ENCODE measurements at places on chromosomes 4 and X.

- DNase-seq, result no peak
Observed at GRCh38 chr4:149766135-149766534, 49.5 kb downstream of the IQCM start.

- DNase-seq, result no peak
Observed at GRCh38 chr4:186627226-186627865, 72.0 kb upstream of the MTNR1A start.

- no peak for DNase-seq
Observed at GRCh38 chr4:16082041-16082425, 1.8 kb downstream of the PROM1 start.

- no peak for DNase-seq
Observed at GRCh38 chrX:22081475-22082092, 49.5 kb downstream of the PHEX start.

DNA sequence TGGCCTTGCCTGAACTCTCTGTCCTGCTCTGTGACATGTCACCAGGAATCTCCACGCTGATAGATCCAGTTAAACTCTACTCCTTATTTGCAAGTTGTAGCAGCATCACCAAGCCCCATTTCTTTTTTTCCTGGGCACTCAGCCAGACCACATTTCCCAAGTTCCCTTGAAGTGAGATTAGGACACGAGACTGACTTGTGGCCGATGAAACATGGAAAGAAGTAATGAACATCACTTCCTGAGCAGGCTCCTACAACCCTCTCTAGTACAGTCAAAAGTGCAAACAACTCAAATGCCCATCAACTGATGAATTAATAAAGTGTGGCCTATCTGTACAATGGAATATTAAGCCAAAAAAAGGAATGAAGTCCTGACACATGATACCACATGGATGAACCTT is 74.6 kb downstream of the MAP3K15 start:
- DNase-seq, result no peak

DNA sequence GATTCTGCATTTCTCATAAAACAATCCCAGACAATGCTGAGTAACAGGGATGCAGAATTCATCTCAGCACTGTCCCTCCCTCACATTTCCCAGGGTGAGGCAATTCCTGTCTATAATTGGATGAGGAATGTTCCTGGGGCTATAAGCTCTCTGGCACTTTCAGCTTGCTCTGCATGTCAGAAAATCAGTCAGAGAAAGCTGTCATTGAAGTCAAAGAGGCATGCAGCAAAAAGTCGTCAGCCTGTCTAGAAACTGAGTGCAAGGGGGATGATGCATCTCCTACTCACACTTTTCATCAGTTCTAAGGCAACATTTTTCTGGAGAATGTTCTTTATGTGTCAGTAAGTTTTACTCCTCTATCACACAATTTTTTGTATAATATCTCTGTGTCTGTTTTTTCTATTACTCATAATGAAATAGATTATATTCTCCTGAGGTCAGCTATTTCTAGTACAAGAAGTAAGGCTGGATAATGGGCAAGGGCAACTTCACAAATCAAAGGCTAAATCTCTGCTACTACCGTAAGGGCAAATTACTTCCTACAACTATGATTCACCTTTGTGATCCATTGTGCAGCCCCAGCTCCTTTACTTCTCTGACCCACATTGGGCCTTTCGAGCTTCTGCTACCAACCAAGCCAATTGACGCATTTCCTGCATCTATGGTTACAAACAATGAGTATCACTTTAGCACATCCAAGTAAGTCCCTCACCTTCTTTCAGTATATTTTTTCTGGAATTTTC is 56.0 kb downstream of the TASL start:
- no peak for DNase-seq

GRCh38 chr4:73853246-73853704 is at the start of gene PF4V1:
PF4V1 (plus strand) TSS chr4:73853296; CDS start chr4:73853363, 67 bp downstream.
- no peak for DNase-seq

GRCh38 chr4:14269824-14270223 is 642.3 kb upstream of the BOD1L1 start:
- DNase-seq, result no peak

DNA sequence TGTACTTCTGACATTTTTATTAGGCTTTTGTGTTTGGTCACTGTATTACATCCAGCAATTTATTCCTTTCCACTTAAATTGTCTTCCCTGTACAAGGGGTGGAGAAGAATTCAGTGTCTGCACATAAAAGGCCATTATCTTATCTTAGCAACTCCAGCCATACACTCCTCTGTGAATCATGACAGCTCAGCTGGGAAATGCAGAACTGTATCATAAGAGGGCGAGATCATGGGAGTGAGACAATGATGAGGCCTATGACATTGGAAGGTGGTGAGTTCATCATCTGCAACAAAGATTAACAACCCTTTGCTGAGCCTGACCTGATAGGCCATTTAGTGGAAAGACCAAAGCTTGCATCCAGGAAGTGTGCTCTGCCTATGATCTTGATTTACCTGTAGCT is 33.3 kb downstream of the SLIT2 start:
- no peak for DNase-seq

DNA sequence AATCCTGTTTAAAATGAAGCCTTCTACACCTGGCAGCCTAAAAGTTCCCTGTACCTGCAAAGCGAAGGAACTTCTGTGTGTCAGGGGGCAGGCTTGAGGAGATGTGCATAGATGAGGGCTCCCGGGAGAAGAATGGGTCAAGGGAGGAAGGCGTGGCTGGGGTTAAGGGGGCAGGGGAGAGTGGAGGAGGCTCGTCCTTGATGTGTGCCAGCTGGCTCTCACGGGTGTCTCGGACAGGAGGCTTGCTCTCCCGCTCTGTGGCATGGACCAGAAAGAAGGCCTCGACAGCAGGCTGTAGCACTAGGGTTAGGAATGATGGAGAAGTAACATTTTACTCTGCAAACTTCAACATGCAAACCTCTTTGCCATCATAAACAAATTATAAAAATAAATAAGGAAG is 104.6 kb upstream of the HSD17B10 start:
- no peak for DNase-seq

- no peak for DNase-seq
Observed at GRCh38 chrX:153494541-153495361, at the start of gene BGN. BGN (plus strand) TSS chrX:153494980; CDS start chrX:153504632, 9,652 bp downstream.

GRCh38 chrX:151737494-151737893 is 2.9 kb downstream of the CNGA2 start:
- DNase-seq, result no peak

- no peak for DNase-seq
Observed at GRCh38 chrX:46812445-46812844, 24.4 kb upstream of the RP2 start.

GRCh38 chrX:99887918-99888317 is 522.2 kb downstream of the PCDH19 start:
- no peak for DNase-seq

- DNase-seq, result no peak
Observed at GRCh38 chr4:150960818-150961217, 54.3 kb downstream of the LRBA start.

DNA sequence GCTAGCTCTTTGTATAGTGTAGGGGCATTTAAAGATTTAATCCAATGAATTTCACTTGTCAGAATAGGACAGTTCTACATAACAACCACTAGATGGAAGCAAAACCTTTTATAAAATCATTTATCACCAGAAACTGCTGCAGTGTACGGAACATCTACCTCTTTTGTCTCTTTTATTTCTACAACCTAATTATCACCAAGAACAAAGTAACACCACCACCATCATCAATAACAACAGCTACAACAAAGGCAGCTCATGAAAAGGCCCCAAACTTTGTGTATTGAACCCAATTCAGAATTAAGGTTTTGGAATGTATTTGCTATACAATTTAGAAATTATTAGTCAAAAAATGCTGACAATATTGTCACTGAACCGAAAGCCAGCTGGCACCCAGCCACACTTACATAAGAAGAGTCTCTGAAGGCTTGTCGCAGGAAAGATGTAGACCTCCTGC is 260.9 kb upstream of the RPS6KA3 start:
- DNase-seq, result no peak

DNA sequence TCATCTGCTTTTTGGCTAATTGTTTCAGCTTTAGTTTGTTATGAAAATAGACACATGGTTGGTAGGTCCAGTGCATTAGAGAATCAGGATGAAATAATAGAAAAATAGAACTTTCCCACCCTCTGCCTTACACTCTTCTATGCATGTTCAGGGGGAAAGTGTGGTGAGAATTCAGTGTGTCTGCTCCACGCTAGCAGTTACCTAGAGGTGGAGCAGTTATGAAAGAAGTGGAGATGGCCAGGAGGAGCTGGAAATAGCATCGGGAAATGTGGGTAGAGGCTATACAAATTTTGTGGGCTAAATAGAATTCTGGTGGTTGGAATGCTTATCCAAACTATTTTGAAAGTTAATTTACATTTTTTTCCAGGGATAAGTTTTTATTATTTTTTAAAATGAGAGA is 91.4 kb upstream of the MAD2L1 start:
- DNase-seq, result no peak

GRCh38 chr4:27714073-27714472 is 853.4 kb downstream of the STIM2 start:
- no peak for DNase-seq

DNA sequence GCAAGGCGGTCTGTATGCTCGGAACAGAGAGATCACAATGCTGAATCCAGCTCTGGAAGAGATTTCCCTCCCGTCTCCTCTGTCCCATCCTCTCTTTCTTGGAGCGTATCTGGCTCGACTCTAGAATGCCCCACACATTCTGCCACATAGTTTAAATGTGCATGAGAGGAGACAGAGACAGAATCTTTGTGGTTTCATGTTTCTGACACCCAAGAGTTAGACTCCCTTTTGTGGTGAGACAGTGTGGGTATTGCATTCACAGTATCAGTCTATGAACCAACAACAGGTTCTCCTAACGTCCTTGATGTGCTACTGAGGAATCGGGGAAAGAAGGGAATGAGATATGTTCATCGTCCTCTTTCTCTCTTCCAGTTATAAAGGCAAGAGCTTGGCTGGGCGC is 25.3 kb downstream of the FAM47E start:
- no peak for DNase-seq

- DNase-seq, result no peak
Observed at GRCh38 chrX:150012647-150013381, 74.5 kb upstream of the EOLA2 start.

GRCh38 chr4:125346616-125347015 is 31.9 kb downstream of the FAT4 start:
- DNase-seq, result no peak

GRCh38 chr4:32148111-32148666 is 1428.0 kb downstream of the PCDH7 start:
- DNase-seq, result no peak

- DNase-seq, result no peak
Observed at GRCh38 chr4:96035727-96036126, 195.8 kb downstream of the PDHA2 start.

GRCh38 chrX:120456973-120457372 is 12.1 kb downstream of the LAMP2 start:
- no peak for DNase-seq

GRCh38 chr4:161522031-161522430 is 641.8 kb downstream of the FSTL5 start:
- no peak for DNase-seq

DNA sequence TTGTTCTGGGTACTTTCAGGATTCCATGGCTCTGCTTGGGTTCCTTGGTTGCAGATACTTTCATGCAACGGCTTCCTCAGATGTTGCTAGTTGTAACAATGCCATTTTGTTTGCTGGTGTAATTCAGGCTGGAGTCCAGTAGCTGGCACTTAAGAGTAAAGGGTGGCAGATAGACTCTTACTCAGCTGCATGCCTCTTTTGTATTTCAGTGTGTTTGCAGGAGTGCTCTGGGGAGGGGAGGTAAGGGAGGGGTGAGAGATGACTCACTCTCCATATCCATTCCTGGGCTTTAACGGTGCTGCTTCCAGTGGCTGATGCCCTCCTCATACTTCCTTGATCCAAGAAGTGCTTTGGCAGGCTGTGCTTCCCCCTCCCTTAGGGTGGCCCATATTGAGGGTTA is 155.2 kb downstream of the ZNF330 start:
- DNase-seq, result no peak

- no peak for DNase-seq
Observed at GRCh38 chrX:110987292-110987691, 108.7 kb upstream of the PAK3 start.

DNA sequence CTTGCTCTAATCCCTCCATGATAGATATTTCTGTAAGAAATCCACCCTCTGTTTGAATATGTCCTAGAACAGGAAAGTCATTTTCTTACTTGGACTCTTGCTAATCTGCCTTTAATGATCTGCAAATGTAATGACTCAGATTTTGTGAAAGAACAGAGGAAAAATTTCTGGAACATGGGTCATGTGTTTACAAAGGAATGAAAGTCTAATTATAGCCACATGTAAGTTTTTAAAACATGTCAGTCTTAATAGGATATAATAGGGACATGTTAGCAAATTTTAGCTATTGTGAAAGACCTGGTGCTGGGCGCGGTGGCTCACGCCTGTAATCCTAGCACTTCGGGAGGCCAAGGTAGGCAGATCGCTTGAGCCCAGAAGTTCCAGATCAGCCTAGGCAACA is 47.6 kb downstream of the GRK4 start:
- DNase-seq, result no peak

DNA sequence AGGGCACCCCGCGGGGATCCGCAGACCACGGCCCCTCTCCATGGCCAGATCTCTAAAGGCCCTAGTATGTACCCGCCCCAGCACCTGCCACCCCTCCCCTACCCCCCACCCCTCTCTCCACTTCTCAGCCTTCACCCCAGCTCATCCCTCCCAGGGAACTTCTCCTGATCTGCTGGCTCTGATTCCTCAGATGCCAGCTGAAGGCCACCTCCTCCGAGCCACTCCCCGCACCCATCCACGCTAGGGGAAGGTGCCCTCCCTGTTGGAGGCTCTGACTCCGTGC is 11.9 kb downstream of the PSAPL1 start:
- DNase-seq, result no peak

DNA sequence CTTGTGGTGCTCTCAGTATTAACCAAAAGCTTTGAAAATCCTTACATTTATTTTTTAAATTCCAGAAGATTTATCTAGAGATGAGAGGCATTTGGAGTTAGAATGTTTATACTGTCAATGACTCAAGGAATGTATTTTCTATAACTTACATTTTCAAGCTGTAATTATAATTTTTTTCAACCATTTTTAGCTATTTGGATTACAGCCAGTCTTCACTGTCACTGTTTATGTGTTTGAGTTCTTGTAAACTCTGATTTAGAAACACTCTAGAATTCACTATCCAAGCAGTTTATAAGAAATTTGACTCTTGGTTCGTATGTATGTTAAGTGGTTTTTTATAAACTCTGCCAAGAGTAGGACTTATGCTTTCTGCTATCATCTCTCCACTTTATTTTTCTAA is 36.7 kb upstream of the GUCY1A1 start:
- no peak for DNase-seq

GRCh38 chr4:45663003-45663402 is 460.9 kb downstream of the GABRG1 start:
- DNase-seq, result no peak

DNA sequence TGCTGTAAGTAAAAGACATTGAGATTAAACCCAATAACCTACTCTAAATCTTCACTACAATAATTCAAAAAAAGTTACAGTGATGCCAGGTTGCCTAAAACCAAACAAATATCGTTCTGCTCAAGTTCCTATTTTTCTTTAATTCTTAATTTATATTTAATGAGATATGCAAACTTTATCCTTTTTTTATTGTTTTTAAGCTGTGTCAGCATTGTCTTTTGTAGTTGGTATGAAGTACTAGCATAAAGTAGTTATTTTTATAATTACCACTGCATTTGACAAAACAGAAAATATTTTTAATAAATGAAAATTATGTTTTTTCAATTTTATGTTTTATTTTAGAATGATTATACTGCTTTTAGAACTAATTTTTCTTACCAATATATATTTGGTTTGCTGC is 1431.1 kb upstream of the PCDH7 start:
- DNase-seq, result no peak

GRCh38 chrX:124931241-124931640 is 388.4 kb upstream of the TEX13C start:
- DNase-seq, result no peak

GRCh38 chrX:12496343-12496742 is 294.9 kb upstream of the PRPS2 start:
- no peak for DNase-seq

All from DMS79 (cell line).